ENCODE measurements at places on chromosomes 4 and X.
A peak's percentile ranks its signal among the peaks of the same experiment; 100 is the strongest.

GRCh38 chr4:89305712-89306437, 1.7 kb downstream of the GPRIN3 start:
- DNase-seq: no peak

DNA sequence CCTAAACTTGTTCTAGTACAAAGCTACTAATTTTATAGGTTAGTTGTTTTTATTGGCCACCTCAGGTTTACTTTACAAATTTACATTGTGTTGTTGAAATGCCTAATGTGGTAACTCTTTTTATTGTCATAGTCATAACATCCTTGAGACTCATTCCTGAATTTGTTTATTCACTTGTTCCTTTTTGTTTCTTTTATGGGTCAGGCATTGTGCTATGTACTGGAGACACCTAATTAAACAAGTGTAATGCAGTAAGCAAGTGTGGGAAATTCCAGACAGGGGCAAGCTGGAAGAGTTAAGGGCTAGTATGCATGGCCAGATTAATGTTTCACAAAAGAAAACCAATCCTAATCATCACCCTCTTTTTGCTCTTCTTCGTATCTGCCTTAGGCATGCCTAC, 30.5 kb upstream of the TTC29 start:
- no peak for DNase-seq

DNA sequence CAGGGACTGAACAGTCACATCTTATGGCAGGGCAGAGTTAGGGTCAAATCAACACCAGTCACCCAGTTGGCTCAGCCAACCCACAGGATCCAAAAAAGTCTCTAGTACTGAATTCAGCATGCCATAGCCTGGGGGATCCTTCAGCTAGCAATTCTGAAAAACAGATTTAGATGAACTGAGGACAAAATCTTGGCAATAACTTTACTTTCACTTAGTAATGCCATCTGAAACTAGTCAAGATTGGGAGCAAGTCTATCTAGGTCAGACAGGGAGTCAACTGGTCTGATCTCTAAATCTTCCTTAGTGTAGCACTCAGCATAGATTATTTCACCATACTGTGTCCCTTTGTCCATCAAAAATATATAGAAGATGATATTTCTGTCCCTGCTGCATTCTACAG, 76.0 kb downstream of the HHIP start:
- no peak for DNase-seq

- DNase-seq: no peak
Observed at GRCh38 chr4:89203902-89204301, 92.6 kb downstream of the TIGD2 start.

DNA sequence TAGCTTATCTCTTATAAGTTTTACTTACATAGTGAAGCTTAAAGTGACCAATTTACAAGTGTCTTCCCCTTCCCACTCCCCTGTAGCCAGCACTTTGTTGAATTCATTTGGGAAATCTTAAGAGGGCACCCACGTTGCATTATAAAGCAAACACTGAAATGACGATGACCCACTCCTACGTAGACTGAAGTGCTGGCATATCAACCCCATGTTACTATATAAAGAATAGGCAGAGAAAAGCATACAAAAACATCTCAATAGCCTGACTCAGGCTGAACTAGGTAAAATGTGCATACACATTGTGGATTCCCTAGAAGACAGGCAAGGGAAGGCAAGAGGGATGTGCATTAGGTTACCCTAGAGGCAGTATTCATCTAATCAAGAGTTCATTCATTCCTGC, 313.4 kb downstream of the TENM3 start:
- DNase-seq: no peak

DNA sequence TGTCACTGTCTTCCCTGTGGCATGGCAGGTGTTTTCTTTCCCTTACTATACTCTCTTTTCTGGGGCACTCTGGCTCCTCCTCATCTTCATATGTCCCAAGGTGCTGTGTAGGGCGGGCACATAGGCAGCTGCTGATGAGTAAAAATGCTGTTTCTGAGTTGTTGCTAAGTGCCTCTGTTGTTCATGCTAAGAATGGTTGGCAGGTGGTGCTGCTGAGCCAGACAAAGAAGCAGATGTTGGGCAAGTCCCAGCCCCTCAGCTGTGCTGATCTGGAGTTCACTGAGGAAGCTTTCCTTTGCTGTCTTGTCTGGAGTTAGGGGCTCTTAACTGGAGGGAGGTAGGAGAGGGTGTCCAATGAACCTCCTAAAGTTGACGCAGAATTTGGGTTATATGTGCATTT, 40.6 kb downstream of the HADH start:
- DNase-seq: peak; percentile 27

- no peak for DNase-seq
Observed at GRCh38 chr4:42658261-42658660, 1.4 kb upstream of the ATP8A1 start.

GRCh38 chr4:8581094-8581861, 1.1 kb downstream of the GPR78 start:
- DNase-seq: no peak

- no peak for DNase-seq
Observed at GRCh38 chr4:75769036-75769435, 44.7 kb downstream of the USO1 start.

GRCh38 chrX:40104985-40105834, 7.5 kb upstream of the BCOR start:
- no peak for DNase-seq

DNA sequence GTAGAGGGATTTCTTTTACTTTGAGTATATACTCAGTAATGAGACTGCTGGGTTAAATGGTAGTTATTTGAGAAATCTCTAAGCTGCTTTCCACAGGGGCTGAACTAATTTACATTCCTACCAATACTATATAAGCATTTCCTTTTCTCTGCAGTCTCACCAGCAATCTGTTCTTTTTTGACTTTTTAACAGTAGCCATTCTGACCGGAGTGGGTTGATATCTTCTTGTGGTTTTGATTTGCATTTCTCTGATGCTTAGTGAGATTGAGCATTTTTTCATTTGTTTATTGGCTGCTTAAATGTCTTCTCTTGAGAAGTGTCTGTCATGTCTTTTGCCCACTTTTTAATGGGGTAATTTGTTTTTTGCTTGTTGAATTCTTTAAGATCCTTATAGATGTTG, 43.3 kb downstream of the SPCS3 start:
- no peak for DNase-seq

GRCh38 chrX:2875798-2876399, 47.2 kb downstream of the GYG2 start:
- DNase-seq: no peak

GRCh38 chrX:41522081-41522480, 74.9 kb downstream of the NYX start:
- DNase-seq: no peak

DNA sequence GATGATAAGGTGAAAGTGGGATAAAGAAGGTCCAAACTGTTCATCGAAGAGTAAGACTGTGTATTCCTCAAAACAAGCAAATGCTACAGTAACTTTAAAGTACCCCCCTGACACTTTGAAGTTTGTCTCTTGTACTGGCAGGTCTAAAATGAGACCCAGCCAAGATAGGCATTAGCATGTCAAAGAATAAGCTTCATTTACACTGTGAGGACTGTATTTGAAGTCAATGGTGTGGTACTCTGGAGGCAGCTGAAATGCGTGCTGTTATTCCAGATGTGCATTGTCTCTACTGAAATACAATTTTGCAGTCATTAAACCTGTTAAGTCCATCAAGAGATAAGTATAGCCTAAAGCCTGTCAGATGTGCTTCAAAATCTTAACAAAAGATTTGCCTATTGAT, 288.9 kb upstream of the TECRL start:
- no peak for DNase-seq

GRCh38 chrX:58051346-58051745, 141.1 kb upstream of the ZXDA start:
- DNase-seq: no peak

DNA sequence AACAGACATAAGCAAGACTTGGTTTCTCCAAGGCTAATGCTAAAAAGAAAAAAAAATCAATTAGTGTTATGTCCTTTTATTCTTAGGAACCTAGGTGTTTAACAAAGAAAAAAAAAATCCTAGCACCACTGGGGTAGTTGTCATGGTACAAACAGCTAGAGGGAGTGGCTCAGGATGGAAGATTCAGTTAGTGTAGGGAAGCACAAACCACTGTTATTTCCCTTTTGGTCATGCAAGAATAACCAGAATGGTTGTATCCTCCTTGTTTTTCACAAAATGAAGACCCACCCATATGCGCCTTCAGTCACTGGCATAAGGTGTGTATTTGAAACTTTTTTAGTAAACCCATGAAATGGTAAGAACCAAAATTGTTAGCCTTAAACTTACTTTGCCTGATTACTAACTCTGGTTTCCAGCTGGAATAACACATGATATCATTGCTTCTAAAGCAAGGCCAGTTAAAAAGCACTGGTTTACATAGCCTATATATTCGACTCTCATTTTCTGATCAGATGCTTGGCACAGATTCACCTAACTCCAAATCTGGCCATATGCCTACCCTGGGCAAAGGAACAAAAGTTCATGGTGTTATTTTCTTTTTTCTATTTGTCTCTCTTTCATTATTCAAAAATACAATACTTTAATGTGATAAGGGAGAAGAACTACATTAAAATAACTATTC, 132.6 kb downstream of the SCFD2 start:
- no peak for DNase-seq

DNA sequence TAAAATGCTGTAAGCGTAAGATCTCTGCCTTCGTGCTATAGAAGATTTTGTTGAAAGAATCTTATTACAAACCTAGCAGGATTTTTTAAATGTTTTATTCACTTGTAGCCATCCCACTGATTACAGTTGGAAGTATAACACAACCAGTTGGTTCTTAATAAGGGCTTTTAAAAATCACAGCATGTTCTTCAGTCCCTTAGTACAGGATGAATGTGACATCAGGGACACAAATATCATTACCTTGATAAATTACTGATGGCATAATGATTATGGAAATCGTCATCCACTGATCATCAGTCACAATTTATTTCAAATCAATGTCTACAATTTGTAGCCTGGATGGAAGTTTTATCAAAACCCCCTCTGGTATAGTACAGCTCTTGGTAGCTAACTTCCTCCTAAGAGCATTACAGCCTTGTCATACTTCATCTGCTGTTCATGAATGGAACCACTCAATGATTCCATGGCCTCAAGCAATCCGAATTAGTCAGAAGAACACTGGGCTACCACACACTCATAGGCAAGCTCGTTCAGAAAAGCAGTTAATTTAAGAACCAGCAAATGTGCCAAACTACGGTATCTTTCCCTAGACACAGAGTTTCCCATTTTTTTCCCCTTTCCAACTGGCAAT, 389.2 kb upstream of the TENM3 start:
- DNase-seq: no peak

DNA sequence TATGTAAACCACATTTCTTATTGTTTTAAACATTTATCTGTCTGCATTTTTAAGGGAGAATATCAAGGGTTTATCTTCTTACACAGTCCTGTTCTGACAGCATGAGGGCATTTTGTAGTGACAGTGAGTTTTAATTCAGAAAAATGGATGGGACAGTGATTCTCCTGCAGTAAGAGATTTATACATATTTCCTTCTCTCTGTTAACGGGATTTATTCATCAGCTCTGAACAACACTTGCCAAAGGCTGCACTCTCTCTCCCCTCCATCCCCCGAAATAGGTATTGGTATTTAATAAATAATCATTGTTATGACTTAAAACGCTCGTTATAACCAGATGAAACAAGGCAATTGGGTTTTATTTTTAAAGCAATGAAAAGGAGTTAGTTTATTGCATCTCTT, 410.9 kb downstream of the STIM2 start:
- no peak for DNase-seq

DNA sequence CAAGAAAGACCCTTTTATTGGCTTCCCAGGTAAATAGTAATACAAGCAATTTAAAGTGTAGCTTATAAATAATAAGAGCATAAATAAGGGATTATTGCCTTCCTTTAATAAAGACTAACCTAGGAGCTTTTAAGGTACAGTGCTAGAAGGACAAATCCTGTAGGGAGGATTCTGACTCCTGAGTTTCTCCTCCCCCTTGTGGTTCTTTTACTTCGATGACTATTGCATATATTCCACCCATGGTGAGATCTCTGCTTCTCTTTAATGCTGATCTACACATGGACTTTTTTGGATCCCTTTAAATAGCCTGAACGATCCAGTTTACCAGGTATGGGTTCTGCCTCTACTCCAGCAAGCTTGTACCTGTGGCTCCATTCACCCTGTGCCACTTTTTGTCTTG, 2.5 kb downstream of the GALNT7 start:
- no peak for DNase-seq

DNA sequence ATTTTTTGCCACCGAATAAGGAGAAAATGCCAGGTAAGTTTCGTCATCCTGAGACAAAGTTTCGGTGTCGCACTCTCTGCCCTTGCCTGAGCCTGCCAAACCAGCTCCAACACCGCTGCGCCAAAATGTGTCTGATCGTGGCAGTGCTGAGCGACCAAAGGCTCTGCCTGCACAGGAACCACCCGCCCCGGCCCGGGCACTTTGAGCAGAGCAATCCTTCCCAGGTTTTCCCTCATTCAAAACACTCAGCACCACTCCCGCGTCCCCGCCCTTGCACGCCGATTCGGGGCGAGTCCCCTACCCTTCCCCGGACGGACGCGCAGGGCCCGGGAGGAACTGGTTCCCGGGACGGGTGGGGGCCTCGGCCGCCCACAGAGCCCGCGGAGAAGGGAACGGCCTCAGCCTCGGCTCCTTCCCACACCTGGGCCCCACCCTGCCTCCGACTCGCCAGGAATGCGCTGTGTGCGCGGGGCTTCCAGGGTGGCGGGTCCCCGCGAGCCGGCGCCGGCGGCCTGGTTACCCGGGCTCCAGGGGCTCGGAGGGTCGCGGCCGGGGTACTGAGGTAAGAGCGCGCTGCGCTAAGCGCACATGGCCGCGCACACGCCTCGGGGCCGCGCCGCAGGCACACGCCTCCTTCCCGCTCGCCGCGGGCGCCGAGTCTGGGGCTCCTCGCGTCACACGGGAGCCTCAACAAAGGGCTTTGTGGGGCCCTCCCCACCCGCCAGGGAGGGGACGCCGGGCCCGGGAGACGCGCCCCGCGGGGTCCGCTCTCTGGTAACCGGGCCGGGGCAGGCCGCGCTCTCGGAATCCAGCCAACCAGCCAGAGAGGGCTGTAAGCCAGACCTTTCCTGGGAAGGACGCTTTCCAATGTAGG, at the start of gene C4orf36:
TSS of gene C4orf36 (minus strand) at position 661 of the 874 bp plus-strand sequence. CDS start 902 bp downstream, outside the sequence.
- DNase-seq: no peak

GRCh38 chrX:111608724-111609123, 72.2 kb upstream of the ALG13 start:
- no peak for DNase-seq

- no peak for DNase-seq
Observed at GRCh38 chrX:13498238-13498637, 71.2 kb upstream of the EGFL6 start.
